ENCODE measurements at places on chromosomes 4 and X. TPM values are rescaled to one million over a fixed set of nuclear protein-coding genes. Genes with fewer than 3 reads are reported as not detected.

ENPEP gene
- 11.9 TPM for total RNA-seq

TXK gene
- 1.7 TPM for total RNA-seq

GPR34 gene
- not detected for total RNA-seq

SOX3 gene
- not detected for total RNA-seq

Data from mesothelial cell of epicardium (in vitro differentiated cells).